NCI-H1930 (cell line): ENCODE measurements at places on chromosomes 2 and 18.
A peak's percentile ranks its signal among the peaks of the same experiment; 100 is the strongest.

DNA sequence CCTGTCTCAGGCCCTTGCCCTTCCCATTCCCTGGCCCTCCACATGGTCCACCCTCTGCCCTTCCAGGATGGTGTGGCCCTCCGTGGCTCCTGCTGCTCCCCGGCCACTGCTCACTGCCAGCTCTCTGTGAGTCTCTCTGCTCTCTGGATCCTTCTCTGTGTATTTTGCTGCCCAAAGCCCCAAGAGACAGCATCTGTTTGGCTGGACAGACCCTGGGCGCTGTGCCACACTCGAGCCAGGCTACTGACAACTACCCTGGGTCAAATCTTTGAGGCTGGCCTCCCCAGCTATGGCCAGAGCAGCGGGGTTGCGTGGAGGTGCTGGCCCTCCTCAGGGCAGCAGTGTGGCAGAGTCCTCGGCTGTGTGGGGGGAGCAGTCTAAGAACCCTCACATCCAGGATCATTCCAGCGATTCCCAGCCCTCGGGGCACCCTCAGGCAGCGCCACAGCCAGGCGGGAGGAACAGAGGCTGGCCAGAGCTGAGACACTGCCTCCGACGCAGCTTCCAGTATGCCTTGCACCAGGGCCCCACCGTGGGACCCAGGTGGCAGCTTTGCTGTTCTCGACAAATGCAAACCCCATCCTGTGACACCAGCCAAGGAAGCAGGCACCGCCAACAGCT lies 139.4 kb upstream of the GLI2 start:
- DNase-seq = no peak

- DNase-seq = peak; percentile 15
Measured at GRCh38 chr2:174603280-174603679, 5.7 kb upstream of the WIPF1 start.

- DNase-seq = no peak
Measured at GRCh38 chr2:233443511-233444183, 89.4 kb downstream of the DGKD start.

DNA sequence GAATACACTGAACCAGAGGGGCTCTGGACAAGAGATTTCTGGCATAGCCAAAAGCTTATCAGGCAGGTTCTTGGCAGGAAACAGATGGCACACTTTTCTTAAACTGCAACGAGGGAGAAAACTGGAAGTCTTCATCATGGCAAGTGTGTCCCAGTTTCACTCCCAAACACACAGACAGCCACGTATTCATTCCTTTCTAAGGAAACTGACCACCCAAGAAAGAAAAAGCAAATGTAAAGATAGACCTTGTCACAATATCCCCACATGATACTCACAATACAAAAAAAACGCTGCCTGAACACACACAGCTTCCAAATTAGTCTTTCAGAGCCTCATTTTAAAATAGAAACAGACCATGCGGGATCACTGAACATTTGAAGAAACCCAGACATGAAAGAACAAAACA lies 40.6 kb upstream of the RTTN start:
- DNase-seq = no peak

GRCh38 chr2:155141418-155141817 lies 442.9 kb downstream of the KCNJ3 start:
- no peak for DNase-seq

- no peak for DNase-seq
Measured at GRCh38 chr2:236844711-236845110, 241.0 kb upstream of the COPS8 start.

DNA sequence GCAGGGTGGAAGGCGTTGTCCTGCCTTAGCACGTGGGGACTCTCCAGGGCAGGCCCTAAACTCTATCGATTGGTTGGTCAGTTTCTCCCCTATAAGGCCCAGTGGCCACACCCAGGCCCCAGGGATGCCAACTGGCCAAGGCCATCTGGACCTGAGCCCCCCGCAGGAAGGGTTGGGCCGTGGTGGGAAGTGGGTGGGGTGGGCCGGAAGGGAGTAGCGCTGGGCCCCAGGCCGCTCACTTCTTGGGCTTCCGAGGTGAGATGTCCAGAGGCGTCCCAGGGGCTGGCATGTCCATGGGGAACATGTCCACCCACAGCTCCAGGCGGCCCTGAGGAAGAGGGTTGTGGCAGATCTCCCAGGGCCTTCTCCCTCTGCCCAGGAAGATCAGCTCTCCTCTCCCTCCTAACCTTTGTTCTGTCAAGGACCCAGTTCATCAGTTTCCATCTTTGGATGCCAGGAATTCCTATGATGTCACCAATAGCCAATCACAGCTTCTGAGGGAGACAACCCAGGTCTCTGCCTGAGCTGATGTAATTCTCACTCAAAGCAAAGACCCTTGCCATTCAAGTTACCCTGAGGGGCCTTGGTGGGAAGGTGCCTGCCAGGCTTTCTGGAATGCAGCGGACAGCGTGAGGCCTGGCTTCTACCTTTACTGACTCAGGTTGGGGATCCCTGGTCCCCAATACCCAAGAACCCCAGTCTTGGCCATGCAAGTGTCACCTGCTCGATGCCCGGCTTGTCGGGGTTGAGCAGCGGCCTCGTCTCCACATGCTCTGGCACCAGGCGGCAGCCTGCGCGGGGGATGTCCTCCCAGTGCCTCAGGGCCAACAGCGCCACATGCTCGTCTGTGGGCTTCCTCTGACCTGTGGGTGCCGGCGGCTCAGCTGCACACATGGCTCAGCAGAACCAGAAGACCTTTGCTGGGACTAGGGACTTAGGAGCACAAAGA lies 14.4 kb downstream of the OTOF start:
- no peak for DNase-seq

DNA sequence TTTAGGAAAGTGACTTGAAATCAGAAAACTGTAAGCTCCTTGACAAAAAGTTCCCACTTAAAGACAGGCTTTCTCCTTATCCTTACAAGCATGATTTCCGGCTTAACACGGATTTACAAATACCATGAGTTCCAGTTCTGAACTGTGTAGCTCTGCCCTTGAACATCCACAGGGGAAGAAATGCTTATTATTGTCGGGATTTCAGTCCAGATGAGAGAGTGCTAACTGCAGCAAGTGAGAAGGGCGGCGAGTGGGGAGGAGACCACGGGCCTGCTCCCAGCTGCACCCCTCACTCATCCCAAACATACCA lies 73.1 kb downstream of the LRRC30 start:
- no peak for DNase-seq

- no peak for DNase-seq
Measured at GRCh38 chr2:27869763-27870162, 20.4 kb downstream of the RBKS start.

- DNase-seq = no peak
Measured at GRCh38 chr2:69979902-69980807, 18.7 kb upstream of the ASPRV1 start.

DNA sequence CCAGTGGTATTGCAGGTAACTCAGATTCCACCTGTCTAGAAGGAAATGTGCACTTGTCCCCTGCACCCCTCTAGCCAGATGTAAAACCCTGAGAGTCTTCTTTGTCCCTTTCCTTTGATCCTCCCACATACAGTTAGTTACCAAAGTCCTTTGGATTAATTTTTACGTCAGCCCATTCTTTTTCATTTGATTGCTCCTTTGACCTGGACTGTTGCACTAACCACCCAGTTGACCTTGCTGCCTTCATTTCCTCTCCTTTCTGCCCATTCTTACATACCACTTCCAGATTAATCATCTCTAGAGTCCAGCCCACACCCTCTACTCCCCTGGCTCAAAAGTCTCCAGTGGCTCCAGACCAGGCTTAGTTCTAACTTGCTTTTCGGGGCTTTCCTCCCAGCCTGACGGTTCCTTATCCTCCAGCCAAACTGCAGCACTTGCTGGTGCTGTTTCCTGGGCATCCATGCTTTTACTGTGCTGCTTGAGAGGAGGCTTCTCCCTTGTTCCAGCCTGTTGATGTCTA lies 99.3 kb downstream of the SPTBN1 start:
- DNase-seq = no peak

GRCh38 chr2:111031546-111032478 lies 88.9 kb upstream of the BCL2L11 start:
- no peak for DNase-seq

DNA sequence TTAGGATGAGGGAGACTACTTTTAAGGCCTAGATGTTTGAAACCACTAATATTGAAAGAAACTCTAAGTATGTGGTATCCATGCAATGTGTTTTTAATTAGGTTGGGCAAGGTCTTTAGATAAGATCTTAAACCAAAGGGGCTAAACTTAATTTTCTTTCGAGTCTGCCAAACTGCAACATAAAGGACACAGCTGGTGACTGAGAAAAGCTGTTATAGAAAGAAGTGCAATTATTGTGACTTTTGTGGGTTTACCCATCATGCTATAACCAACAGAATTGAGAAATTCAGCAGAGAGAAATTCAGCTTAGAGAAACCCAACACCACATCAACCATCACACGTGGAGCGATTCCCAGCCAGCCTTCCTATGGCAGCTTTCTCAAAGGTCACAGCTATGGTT lies 119.5 kb upstream of the LMAN1 start:
- DNase-seq = no peak

- no peak for DNase-seq
Measured at GRCh38 chr2:231542136-231542535, 11.9 kb upstream of the NMUR1 start.

- DNase-seq = no peak
Measured at GRCh38 chr2:97678298-97678697, 8.8 kb downstream of the C2orf92 start.

GRCh38 chr2:72953976-72954375 lies 36.7 kb downstream of the EMX1 start:
- DNase-seq = no peak

DNA sequence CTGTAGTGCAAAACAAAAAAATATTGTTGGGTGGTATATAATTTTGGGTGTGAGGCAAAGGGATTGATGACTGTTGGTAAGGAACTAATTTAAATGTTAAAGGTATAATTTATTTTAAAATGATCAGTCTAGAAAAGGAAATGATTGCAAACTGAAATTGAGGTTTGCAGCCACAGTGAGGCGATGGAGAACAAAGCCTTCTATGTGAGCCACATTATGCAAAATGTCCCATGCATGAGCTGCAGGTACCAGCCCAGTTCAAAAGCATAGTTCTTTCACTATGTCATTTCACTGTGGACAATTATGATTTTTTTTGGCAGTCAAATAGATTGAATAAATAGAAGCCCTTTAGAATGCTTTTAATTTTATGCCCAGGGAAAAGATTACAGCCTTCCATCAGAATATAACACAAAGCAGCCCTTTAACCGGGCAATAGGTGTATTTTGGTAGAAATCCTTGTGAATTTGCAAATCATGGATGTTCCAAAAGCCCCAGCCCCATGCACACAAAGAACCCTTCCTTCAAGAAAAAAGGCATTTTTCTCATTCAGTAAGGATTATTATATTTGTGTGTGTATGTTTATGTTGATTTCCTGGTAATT lies 1.7 kb downstream of the MAP2 start:
- peak; percentile 12 for DNase-seq

DNA sequence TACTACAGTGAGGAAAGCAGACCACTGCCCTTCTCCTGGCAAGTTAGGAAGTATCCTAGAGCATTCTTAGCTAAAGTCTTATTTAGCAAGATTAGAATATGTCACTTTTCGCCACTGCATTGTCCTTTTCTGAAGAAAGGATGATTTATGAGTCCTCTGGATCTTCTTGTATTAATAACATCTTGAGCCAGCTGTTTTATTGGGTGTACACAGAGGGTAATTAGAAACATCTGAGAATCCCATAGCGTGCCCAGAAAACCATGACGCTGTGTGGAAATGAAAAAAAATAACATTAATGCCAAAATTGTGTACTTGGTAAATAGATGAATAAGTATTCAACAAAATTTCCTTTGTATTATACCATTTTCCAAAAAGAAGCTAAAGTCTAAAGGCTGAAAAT lies 198.7 kb downstream of the LTBP1 start:
- DNase-seq = no peak

DNA sequence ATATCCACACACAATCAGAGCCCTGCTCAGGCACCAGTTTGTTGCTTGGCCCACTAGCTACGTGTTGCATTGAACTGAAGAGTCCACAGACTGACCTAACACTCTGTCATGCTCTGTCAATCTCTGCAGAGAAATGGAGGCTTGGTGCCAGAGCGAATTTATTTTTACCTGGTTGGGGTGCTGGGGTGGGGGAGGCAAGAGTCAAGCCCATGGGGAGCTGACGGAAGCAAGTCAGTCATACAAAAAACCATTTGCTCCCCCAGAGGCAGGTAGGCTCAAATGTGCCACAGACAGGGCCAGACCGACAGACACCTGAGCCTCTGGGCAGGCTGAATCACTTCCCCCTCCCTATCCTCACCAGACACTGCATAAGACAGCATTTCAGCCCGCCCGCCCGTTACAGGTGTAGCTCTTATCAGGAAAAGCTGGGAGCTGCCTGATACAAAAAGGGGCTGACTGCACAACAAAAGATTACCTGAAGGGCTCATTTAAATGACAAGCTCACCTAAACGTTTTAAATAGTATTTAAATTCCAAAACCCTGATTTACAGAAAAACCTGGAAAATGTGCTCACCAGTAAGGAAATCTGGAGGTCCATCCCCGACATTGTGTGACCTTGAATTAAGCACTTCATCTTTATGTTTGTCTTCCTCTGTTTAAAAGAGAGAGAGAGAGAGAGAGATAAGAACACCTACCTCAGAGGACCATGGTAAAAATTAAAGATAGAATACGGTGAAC lies 2.1 kb upstream of the PCBP1 start:
- DNase-seq = no peak

DNA sequence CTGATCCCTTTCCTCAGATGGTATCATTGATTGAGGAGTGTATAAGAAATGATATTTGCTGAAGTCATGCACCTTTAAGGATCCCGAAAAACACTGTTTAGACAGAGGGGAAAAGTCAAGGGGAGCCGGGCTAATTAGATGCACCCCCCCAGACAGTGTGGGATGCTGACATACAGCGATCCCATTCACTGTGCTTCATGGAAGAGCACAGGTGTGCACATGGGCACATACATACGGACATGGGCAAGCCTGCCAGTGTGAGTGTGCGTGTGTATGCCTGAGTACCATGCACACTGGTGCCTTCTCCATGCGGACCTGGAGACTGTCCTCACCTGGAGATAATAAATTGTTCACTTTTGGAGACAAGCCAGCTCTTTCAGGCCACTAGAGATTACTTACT lies 22.6 kb downstream of the MEIS1 start:
- no peak for DNase-seq

DNA sequence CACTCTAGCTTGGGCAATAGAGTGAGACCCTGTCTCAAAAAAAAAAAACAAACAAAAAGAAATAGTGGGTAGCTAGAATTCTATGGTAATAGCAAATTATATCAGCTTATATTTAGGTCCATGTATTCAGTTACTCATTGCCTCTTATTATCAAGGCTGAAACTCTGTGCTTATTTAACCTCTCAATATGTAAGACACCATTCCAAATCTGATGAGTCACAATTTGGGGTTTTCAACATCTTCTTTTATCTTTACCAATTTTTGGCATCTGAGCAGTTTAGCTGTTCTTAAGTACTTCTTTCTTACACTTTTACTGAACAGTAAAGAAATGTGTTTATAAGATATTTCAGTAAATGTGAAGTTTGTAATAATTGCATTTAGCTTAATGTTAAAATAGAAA lies 69.3 kb downstream of the TTC27 start:
- no peak for DNase-seq

- DNase-seq = no peak
Measured at GRCh38 chr18:8705961-8706790, 820 bp downstream of the MTCL1 start.
